Stimulated activated CD8-positive, alpha-beta memory T cell treated with anti-CD3 and anti-CD28 coated beads, Interleukin-12 subunit alpha, Interleukin-12 subunit beta, amount 100 ng/mL, for 4 hours (primary cell): ENCODE measurements at places on chromosomes 12 and 14.

DNA sequence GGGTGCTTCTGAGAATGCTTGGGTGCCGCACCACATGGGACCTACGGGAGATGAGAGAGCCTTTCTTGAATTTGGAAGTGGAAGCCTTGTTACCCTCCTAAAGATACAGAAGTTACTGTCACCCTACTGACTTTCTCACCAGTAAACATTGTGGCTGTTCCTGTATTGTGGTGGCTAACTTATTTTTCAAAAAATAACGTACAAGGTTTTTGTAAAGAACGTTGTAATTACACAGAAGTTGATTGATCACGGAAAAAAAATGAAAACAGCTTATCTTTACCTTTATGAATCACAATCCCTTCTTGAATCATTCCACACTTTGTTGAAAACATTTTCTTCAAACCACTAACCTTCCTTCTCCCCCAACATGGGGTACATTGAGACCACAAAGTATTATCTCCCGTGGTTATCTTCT is 22.0 kb upstream of the PPFIBP1 start:
- no peak for DNase-seq

GRCh38 chr14:71960494-71961353 is 28.5 kb downstream of the RGS6 start:
- no peak for DNase-seq

- no peak for DNase-seq
Observed at GRCh38 chr14:100669468-100669867, 57.2 kb upstream of the DLK1 start.

GRCh38 chr12:91104812-91105466 is 6.4 kb downstream of the LUM start:
- DNase-seq = no peak

DNA sequence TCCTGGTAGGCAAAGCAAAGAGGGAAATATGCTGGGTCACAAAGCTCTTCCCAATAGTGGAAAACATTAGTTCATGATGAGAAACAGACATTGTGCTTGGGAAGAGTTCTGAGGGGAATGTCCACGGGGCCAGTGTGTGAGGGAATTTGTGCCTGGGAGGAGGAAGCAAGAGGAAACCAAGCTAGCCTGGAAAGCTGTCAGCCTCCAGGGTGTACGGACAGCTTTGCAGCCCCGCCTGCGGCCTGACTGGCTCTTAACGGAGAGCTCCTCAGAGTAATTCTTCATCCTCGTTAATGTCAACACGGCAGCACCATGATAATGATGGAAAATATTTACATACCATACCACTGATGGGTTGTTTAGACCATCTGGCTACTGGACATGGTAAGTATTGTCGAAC is 32.4 kb downstream of the PITPNM2 start:
- DNase-seq = no peak

DNA sequence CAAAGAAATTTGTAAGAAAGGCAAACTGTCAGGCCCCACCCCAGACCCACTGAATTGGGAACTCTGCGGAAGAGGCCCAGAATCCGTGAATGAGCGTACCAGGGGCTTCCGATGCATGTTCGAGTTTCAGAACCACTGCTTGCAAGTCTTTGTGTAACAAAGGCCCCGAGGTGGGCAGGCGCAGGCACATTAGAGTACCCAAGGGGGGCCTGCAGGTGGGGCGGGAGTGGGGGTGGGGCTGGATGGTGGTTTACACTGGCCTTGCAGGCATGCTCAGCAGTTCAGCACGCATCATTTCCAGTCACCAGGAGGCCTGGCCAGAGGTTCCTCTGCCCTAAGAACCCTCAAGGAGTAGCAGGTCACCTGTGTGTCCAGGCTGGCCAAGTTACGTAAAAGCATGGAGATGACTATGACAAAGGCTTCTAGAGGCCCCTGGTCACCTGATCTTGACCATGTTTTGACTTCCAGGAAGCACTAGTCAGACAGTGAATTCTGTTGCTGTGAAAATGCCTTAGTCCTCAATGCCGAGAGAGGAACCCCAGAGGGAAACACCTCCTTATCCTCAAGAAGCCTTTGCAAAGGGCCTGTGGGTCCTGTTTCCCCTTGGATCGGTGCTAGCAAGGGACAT is 33.2 kb upstream of the IRF2BPL start:
- DNase-seq = no peak

DNA sequence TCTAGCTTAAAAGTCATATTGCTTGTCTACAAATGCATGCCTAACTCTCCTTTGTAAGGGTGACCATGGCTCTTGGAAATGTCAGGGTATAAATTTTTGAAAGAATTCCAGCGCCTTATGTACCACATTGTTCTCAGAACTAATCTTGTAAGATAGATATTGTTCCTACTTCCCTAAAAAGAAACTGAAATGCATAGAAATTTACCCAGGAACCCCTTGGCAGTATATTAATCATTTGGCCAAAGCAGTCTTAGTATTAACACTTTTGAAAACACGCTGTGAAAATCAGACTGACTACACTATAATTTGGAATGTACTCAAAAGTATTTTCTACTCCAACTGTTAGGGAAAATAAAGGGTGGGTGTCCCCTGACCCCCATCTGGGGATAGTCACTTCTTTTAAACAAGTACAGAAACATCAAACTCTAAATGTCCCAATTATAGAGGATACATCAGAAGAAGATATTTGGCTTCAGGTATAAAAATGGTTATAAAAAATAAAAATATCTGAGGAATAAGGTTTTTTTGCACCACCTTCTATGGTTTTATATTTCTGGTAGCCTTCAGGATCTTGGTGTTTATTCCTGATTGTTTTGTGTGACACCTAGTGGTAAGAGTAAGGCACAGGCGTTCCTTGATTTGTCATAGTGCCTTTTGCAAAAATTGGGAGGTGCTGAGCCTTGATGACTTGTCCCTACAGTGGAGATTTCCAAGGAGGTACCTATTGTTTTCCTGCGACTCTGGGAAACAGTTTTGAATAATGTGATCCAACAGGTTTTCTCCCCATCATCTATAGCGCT is 2.2 kb upstream of the NFKBIA start:
- no peak for DNase-seq

DNA sequence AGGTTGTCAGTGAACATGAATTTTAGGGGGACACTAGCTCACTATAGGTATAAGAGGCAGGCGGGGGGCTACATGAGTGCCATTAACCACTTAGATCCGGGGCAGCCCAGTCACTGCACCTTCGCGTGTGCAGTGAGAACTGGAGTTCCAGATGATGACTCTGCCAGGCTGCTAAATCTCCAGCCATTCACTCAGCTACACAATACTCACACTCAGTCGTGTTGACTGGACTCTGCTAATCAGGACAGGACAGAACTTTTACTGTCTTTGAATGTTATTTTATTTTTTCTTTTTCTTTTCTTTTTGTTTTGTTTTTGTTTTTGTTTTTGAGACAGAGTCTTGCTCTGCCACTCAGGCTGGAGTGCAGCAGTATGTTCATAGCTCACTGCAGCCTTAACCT is 465.6 kb downstream of the AACS start:
- DNase-seq = no peak

- DNase-seq = no peak
Observed at GRCh38 chr14:92954933-92955332, 32.0 kb downstream of the CHGA start.

GRCh38 chr14:67440513-67440912 is 28.5 kb upstream of the PLEK2 start:
- no peak for DNase-seq

GRCh38 chr12:46149905-46150304 is 118.9 kb downstream of the SLC38A1 start:
- no peak for DNase-seq

DNA sequence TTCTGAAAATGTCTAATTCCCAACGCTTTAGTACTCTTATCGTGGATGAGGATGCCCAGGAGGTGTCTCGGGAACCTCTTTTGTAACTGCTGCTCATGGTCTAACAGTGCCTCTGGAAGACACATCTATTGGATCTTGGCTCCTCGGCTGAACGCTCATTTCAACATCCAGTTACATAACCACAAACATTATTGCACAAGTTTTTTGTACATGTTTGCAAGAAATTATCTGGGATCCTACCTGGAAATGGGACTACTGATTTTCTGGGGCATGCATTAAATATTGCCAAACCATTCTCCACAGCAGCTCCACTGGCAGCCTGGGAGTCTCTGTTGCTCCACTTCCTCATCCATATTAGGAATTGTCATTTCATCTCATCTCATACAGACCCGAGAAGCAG is 117.5 kb upstream of the EVL start:
- no peak for DNase-seq

- DNase-seq = no peak
Observed at GRCh38 chr12:97552410-97553121, 90.0 kb downstream of the RMST start.

- DNase-seq = no peak
Observed at GRCh38 chr12:122519418-122519817, 7.3 kb downstream of the RSRC2 start.

DNA sequence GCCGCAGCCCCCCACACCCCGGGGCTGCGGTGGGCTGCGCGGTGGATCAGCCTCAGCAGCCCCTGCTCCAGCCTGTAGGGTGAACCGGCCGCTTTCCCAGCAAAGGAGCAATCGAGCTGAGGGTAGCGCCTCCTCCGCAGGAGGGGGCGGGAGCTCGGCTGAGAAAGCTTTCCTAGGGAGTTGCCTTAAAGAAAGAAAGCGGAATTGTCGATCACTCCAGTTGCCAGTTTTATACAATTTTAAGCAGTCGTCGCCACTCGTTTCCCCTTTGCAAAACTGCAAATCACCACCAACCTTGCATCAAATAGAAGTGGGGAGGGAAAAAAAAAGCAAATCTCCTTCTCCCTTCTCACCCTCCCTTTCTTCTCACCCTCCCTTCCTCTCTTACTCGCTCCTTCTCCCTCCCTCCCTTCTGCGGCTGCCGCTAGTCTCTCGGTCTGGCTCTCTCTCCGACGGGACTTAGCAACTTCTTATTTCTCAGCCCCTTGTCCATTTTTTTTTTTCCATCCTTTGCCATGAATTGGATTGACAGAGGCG is at the start of gene PDE3A:
PDE3A (plus strand) TSS at position 424 of the 537 bp plus-strand sequence. CDS start 748 bp downstream, outside the sequence.
- no peak for DNase-seq

- no peak for DNase-seq
Observed at GRCh38 chr12:288687-289086, 26.1 kb upstream of the SLC6A13 start.

DNA sequence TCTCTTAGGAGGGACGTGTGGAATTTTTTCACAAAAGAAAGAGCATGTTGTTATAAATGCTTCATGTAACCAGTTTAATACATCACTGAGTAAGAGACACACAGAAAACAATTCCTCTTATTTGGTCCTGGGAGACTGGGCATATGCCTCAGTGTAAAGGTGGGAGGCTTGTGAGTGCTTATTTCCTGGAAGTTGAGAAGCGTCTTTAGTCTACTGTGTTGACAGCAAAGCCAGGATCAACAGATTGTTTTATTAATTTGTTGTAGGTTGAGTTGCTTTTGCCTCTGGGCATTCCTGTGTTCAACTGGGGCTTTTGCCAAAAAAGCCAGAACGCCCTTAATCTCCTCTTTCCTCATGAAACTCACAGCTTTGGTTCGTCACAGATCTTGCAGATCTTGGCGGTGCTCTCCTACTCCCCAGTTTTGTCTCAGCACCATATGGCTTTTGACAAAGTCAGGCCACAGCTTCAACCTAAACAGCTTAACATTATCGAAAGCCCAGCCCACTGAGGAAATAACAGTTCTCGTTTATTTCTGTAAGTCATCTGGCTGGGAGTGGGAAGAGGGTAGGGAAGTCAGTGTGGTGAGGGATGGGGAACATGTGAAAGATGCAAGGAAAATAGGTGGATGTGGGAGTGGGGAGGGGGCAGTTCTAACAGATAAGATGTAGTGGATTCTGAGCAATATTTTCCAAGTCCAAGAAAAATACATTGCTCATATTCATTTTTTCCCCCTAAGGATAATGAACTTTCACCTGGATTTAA is 227.2 kb downstream of the DACT1 start:
- DNase-seq = no peak

DNA sequence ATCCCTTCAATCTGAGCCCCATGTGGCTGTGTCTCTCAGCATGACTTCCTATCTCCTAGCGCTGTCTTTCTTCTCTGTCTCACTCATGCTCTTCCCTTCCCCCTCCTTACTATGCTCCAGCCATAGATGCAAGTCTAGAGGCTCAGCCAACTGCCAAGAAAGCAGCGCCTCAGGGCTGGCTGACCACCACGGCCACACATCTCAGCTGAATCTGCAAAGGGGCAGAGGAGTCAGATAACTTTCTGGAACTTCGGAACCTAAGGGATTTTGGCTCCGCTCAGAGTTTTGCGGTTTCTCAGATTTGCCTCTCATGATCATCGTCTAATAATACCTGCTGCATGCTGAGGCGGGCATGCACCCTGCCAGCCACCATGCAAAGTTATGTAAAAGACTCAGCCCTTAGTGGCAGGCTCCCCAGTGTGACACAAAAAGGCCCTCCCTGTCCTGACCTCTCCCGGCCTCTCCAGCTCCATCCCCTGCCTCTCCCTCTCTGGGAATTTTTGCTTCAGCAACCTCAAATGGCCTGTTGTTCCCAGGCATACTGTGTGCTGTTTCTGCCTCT is 5.0 kb upstream of the FGF6 start:
- no peak for DNase-seq

- DNase-seq = peak; percentile 60
Observed at GRCh38 chr12:121773011-121773777, 20.3 kb downstream of the RHOF start.

GRCh38 chr12:120126635-120127005 is 10.1 kb upstream of the RAB35 start:
- DNase-seq = no peak

GRCh38 chr12:13241833-13242488 is 45.4 kb downstream of the EMP1 start:
- no peak for DNase-seq

DNA sequence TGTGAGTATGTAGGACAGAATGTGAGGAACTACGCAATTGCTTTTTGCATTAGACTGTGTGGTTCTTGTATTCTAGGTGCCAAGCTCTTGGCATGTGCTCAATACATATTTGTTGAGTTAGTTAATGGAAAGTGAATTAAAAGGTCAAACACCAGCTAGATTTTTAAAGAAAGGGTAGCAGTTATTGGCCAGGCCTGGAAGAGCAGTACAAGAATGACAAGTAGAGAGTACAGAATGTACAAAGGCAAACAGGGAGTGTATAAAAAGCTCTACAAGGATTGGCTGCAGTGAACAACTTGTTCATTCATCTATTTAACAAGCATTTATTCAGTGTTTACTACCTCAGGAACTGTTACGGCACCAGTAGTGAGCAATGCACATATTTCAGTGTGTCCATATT is 854.0 kb upstream of the SEL1L start:
- DNase-seq = no peak

DNA sequence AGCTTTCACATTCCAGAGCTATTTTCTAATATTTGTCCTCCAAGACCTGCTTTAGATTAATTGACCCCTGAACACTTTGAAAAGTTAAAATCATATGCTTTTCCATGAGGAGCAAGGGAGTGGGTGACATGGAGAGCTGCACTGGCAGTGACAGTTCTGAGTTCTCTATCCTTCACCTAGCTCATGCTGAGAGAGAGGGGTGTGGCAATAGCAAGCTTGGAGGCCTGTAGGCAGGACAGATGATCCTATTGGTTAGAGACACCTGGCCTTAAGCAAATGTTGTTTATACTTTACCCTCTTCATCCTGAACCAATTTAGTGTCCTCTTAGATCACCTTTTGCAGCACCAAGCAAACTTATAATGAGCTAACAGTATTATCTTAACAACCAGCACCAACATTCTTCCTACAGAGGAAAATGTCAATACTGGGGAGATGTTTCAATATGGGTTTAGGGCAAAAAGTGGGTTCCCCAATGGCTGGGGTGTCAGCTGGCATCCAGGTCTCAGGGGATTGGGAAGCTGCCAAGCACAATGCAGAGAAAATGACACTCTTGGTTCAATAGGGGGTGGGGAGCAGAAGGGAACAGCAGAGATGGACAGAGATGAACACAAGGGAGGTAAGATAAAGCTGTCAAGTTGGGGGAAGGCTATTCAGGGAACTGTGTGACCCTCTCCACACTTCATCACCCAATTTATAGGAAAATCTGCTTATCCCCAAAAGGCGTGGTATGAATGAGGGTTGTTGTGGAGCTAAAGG is 37.0 kb upstream of the PPM1H start:
- no peak for DNase-seq
